ENCODE measurements at places on chromosomes 1 and 21.

- DNase-seq = no peak
Observed at GRCh38 chr1:89884718-89885596, 64.1 kb downstream of the LRRC8D start.

GRCh38 chr1:247241691-247242090, 14.2 kb upstream of the VN1R5 start:
- DNase-seq = no peak

DNA sequence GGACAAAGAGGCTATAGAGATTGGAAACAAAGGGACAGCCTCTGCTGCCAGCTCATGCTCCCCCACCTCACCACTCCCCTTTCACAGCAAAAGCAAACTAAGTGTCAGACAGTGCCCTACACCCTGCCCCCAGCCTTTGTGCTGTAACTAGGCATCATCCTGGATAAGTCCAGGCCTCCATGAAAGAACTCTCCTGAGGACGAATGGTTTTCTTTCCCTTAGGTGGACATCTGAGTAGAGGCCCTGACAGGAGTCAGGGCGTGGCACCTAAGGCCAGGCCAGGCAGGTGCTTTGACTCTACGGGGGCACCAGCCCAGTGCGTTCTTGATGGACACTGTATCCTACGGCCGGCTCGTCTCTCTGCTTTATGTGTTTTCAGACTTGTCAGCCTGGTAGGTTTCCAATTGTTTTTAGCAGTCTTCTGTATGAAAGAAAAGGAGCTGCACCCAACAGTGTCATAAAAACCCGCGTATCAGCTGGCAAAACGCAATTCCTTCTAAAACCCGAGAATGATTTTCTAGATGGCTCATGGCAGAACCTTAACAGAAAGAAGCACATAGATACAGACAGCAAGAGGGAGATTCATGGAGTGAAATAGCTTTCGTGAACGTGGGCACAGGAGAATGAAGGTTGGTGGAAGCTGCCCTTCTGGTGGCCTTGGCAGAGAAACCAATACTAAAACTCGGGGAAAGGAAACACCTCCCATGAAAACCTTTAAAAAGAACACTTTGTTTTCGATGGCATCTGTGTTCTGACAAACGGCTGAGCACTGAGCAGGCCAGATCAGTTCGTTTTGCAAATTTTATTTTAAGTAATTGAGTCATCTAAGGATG, 51.7 kb upstream of the AJAP1 start:
- no peak for DNase-seq

DNA sequence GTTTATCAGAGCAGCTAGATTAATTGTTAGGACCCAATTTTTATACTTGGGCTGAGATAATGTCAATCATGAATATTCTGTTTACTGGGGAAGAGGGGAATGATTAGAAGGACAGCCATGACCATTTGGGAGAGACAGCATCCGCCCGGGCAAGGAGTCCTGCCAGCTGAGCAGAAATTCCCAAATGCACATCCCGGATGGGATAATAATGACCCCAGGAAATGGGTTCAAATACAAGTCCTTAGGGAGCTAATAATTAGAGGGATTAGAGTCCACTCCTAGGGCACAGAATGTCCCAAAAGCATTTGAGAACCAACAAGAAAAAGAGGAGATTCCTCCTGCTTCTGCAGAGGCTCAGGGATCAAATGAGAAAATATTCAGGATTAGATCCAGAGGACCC, 115.9 kb downstream of the LRRC53 start:
- no peak for DNase-seq

- no peak for DNase-seq
Observed at GRCh38 chr1:186497651-186498050, 36.7 kb upstream of the PDC start.

- no peak for DNase-seq
Observed at GRCh38 chr21:30447056-30447455, 7.0 kb downstream of the KRTAP15-1 start.

DNA sequence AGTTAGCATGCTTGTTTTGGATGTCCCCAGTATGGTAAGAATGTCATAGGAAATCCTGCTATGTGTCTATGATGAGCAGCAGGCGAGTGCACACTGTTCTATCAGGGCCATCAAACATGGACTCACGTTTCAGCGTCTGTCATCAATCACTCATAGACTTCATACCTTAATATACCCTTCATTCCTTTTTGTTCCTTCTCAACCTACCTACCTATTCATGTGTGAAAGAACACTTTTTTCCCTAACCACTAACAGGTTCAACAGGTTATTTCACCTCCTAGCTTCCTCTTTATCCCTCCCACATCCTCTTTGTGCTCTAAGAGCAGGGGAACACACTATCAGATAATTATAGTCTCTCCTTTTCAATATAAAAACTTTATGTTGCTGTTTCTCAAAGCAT, 300.6 kb downstream of the TM2D1 start:
- DNase-seq = no peak

DNA sequence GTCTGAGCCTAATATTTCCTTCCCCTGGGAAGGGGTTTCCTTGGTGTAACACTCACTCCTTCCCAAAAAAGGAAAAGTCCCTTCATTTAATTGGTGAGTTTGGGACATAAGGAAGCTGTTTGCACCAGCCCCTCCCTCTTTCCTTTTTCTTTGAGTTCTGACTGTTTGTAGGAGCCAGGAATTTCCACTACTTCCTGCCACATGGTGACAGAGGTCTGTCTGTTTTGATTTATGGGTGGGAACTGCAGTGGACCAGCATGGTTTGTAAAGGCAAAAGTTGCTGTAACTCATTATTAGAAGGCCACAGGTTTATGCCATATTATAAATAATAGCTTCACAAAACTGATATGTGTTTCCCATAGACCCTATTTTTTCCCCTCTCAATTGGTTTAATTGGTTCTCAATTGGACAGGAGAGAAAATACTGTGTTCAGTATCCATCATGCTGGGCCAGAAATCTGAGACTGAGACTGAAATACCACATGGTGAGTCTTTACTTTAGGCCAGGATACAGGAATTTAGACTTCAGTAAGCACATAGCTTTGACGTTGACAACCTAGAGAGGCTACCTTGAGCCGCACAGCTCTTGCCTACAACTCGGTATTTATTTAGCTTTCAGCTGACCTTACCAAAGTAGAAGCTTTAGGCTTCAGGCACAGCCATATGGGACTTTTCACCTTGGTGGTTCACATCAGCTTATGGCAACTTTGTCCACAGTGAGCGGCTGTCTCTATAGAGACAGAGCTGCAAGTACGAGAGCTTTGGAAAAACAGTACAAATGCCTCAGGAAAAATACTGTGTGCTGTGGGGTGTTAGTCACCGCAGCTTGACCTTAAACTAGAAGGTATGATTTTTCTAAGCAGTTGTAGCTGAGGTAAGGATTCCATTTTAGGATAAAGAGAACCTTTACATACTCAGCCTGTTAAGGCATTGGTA, 40.0 kb upstream of the RGS7 start:
- no peak for DNase-seq

DNA sequence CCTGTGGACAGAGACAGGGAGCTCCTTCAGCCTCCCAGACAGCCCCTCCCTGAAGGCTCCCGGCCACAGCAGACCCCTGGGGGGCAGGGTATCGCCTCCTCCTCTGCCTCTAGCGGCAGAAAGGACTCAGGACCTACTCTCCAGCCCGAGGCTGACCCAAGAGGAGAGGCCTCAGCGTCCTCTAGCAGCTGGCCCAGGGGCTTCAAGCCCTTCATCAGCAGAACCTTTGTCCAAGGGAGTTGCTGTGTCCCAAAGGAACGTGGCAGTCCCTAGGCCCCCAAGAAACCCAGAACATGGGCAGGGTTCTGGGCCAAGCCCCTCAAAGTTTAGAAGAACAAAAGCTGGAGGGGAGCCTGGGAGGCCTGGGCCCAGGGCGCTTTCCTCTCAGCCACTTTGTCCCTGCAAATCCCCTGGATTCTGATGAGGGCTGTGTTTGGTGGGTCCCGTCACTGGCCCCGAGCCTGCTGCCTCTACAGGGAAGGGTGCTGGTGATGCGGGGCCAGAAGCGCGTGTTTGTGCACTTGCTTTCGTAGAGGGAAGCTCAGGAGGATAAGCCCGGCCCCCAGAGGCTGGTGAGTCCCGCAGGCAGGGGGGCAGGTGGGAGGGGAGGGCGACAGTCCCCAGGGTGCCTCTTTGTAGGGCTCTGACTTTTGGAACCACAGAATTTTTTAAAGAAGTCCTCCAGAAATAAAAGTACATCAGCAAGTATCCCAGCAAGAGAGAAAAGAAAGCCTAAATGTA, 13.3 kb downstream of the ITGB2 start:
- DNase-seq = no peak

DNA sequence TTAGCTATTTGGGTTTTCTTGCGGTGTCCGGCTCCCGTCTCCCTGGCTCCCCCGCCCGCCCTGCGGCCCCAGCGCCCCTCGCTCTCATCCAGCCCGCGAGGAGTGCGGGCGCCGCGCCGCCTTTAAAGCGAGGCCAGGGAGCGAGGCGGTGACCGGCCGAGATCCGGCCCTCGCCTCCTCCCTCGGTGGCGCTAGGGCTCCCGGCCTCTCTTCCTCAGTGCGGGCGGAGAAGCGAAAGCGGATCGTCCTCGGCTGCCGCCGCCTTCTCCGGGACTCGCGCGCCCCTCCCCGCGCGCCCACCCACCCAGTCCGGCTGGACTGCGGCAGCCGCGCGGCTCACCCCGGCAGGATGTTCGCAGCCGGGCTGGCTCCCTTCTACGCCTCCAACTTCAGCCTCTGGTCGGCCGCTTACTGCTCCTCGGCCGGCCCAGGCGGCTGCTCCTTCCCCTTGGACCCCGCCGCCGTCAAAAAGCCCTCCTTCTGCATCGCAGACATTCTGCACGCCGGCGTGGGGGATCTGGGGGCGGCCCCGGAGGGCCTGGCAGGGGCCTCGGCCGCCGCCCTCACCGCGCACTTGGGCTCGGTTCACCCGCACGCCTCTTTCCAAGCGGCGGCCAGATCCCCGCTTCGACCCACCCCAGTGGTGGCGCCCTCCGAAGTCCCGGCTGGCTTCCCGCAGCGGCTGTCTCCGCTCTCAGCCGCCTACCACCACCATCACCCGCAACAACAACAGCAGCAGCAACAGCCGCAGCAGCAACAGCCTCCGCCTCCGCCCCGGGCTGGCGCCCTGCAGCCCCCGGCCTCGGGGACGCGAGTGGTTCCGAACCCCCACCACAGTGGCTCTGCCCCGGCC, 492 bp downstream of the HLX start:
- no peak for DNase-seq

- DNase-seq = no peak
Observed at GRCh38 chr1:14733048-14733778, 134.7 kb downstream of the KAZN start.

DNA sequence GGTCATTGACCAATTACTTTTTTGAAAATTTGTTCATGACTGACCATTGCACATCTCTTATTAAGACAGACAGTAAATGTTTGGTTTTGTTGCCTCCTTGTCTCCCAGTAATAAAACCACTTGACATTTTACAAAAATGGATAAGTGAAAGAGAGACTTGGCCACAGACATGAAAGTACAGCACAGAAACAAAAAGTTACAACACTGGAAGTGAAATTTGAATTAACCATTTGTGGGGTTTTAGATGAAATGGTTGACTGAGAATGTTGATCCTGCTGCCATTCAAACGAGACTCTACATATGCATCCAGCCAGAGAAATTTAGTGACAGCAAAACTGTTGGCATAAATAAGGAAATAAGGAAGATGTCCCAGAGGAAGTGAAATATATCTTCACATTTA, 79.3 kb upstream of the B3GALT2 start:
- DNase-seq = no peak

DNA sequence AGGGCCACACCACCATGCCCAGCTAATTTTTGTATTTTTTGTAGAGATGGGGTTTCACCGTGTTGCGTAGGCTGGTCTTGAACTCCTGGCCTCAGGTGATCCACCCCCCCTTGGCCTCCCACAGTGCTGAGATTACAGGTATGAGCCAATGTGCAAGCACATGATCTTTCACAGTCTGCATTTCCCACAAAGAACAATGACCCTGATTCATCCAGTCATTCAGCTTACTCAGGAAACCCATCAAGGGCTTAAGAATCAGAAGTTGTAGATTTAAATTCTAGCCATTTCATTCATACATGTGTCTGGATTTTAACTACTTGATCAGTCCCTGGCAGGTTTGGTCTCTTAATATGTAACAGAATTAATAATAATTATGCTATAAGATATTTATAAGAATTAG, 2065.7 kb downstream of the MRPL39 start:
- no peak for DNase-seq
